ENCODE measurements at places on chromosomes 1 and 21.

GRCh38 chr1:78143152-78143551 lies 97.4 kb downstream of the GIPC2 start:
- peak; percentile 4 for DNase-seq

- peak; percentile 62 for DNase-seq
Observed at GRCh38 chr21:17780539-17780938, 38.6 kb downstream of the C21orf91 start.

DNA sequence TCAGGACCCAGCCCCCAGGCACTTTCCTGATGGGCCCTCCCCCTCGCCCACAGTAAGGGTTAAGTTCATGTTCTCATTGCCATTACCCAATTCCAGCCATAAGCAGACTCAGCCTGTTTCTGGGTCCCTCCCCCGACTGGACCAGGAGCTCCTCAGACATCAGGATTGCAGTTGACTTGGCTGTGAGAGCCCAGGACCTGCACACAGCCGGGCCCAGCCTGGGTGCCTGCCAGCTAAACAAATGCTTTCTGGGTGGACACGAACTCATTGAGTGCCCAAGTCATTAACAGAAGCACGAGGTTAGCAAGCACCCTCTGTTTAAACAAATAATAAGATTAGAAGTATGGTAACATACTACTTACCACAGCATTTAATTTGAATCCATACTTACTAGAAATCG lies 147.9 kb upstream of the POU3F1 start:
- no peak for DNase-seq

DNA sequence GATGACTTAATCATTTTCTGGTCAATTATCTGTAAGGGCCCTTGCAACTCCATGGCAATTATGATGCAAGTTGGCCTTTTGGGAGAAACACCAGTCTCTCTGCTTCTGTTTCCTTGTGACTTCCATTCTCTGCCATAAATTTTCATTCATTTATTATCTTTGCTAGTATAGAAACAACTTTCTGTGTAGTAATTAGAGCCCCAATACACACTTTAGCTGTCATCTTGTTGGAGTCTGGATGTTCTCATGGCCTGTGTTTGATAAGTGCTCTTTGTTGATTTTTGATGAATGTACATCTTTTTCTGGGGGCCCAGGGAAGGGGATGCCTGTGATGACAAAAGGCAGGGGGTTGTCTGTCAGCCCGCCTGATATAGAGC lies 22.4 kb downstream of the PROX1 start:
- DNase-seq = no peak

DNA sequence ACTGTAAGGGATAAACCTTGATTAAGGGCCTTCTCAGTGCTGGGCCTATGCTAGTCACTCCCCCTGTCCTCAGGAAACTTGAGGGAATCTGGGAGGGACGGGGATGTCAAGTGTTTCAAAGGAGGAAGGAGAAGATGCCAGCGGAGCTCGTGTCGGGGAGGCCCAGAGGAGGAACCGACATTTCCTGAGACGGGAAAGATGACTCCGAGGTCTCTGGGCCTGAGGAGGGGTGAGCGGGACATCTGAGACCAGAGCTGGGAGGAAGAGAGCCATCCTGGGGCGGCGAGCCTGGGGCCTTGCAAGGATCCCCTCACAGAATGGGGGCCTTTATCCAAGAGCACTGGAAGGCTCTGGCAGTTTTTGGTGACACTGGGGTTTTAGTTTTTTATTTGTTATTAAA lies 10.4 kb downstream of the SLC66A1 start:
- DNase-seq = no peak

DNA sequence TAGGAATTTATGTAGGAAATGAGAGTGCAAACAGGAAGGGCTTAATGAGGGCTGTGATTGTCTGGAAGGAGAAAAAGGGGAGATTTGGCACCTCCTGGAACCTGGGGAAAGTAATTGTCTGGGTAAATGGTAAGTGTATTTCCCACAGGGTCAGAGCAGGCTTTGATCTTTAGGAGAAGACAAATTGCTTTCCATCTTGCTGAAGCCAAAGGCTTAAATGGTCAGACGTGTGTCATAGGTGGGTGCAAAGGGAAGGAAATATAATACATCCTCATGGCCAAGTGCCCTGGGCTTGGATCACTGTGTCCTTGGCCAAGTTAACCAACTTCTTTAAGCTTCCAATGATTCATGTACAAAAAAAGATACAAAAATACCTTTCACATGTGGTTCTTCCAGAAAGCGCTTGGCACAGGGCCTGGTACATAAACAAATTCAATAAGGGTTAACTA lies 1.3 kb upstream of the DUSP23 start:
- no peak for DNase-seq

DNA sequence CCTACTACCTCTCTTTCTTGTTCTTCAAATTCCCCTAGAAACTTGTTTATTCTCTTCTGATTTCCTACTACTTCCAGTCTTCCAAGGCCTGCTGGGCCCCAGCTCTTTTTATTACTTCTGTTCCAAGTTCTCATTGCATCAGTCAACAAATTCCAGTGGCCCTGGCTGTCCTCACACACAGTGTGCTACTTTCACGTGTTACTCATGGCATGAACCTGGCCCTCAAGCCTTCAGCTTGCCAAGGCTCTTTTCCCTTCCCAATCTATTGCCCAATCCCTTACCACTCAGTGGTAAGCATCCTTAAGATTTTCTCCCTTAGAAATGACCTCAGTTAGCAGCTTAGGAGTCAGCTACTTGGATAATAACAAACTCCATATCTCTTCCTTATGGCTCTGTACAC lies 613.5 kb downstream of the LMO4 start:
- DNase-seq = no peak

DNA sequence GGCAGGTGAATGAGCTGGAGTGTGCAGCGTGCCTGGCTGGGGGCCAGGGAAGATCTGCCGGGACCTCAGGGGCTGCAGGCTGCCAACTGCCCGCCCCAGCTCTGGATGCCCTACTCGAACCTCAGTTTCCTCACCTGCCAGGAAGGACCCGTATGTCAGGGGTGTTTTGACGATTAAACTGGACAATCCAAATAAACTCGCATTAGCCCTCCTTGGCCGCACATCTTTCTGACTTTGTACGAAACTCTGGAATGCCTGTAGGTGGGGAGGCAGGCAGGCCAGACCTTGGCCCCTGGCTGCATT lies 8.3 kb upstream of the ZNF669 start:
- no peak for DNase-seq
